ENCODE measurements at places on chromosomes 16 and 17.
A peak's percentile ranks its signal among the peaks of the same experiment; 100 is the strongest.

DNA sequence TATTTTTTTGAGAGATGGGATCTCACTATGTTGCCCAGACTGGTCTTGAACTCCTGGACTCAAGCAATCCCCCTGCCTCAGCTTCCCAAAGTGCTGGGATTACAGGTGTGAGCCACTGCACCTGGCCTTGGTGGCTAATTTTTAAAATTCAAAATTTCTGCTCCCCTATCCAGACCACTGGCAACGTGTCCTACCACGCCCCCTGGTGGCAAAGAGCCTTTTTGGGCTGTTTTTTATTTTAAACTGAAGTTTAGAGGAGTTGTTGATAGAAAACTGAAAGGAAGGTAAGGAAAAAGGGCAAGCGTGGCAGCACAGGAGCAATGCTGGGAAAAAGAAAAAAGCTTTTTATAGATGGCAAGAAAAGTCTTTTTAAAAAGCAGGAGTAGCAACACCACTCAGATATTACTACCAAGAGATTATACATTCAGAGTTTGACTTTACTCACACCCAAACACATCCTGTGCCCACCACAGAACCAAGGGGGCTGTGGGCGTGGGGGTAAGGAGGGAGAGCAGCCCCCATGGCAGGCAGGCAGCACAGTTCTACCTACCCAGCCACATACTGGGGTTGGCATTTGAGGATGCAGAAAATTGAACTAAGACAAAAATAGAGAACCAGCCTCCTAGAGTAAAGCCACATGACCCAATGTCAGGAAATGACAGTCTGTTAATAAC is 4.2 kb upstream of the MXRA7 start:
- DNase-seq, result no peak

DNA sequence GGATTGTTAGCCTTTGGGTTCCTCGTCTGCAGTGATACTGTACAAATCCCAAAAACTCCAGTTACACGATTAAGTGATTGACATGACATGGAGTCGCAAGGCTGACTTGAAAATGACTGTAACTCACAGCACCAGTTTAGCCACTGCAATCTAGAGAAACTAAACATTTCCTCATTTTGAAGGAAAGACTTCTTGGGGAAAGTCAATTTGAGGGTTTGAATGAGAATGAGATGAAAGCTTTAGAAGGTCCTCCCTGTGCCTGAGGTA is 4.8 kb downstream of the BANP start:
- no peak for DNase-seq

GRCh38 chr17:56431736-56432135 is 161.8 kb upstream of the NOG start:
- no peak for DNase-seq

DNA sequence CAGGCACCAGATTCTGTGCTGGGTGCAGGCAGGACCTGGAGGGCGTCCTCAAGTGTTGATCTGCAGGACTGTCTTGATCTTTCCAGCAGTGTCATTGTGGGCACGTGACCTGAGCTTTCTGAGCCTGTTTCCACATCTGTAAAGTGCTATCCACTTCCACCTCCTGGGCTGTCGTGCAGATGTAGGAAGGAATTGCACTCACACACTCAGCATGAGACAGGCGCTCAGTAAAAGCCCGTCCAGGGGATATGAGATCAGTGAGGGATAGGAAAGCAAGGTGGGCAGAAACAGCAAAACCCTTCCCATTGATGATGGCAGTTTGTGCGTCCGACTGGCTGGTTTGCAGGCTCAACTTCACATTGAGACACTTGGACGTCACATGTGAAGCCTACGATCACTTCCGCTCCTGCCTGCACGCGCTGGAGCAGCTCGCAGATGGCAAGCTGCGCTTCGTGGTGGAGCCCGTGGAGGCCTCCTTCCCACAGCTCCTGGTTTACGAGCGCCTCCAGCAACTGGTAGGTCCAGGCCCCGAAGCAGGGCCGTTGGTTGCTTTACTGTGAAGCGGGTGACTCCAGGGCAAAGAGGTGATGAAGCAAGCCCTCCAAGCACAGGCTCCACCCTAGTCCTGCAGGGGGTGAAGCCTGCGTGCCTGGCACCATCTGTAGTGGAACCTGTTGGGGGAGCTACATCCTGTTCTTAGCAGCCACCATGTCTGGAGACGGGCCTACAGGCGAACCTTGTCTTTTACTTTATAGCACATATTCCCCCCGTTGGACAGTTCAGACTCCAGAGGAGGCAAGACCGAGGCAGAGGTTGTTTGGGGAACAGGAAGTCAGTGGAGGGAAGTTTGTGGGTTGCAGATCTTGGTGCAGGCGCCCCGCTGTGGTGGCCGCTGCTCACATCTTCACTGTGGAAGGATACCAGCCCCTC is 23.0 kb downstream of the METTL22 start:
- no peak for DNase-seq

- no peak for DNase-seq
Measured at GRCh38 chr16:11510178-11510973, 76.3 kb downstream of the LITAF start.

GRCh38 chr16:47970291-47970931 is 185.4 kb downstream of the ABCC12 start:
- peak; percentile 20 for DNase-seq

GRCh38 chr16:7532534-7532933 is 199.9 kb downstream of the RBFOX1 start:
- DNase-seq, result no peak

GRCh38 chr17:44002141-44002848 is 2.1 kb upstream of the NAGS start:
- DNase-seq, result peak; percentile 32
